ENCODE measurements at places on chromosomes 7 and 10.

DNA sequence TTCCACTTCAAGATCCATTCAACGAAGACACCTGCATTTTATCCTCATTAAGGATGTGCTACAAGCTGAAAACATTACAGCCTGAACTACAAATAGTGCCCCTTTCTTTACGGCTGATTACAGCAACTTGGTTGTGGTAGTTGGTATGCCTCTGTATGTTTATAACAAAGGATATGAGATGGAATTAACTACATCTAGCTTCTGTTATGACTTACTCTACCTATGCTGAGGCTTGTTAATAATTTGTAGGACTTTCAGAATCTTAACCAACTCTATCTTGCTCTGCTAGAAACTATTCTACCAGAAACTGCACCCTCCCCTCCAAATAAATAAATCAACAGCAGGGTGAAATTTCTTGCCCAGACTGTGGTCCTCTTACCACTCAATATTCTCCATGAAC is 448.1 kb downstream of the GRM8 start:
- no peak for DNase-seq

- DNase-seq, result no peak
These were observed 28.1 kb downstream of the ARID5B start for GRCh38 chr10:61929555-61929954.

DNA sequence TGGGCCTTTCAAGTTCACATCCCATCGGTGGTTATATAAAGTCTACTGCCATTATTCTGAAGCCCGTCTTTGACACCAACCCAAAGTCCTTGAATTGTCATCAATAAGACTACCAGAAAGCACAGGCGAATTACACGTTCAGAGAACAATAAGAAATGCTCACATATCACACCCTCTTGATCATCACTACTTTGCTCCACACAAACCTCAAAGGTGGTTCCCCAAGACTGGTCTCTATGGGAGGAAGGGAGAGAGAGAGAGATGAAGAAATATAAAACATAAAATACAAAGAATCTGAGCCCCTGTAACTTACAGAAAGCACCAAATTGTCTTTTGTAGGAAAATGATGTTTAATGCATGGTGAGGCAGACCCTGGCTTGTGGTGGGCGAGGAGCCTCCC is 4.4 kb downstream of the HIPK2 start:
- no peak for DNase-seq

DNA sequence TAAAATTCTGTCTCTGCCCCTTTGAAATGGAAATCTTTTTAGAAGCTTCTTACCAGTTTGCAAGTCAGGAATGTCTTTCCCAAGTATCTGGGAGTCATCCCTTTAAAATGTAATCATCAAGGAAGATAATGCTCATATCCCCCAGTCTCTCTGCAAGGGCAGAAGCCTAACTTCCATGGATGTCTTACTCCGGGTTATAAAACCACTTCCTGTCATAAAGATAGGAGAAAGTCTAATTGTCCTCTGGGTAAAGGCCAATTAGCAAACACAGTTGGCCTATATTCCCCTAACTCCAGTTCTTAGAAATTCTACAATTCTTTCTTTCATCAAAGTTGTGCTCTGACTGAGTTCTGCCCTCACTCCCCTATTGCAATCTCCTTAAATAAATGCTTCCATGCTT is 1631.5 kb upstream of the LRRTM3 start:
- no peak for DNase-seq

DNA sequence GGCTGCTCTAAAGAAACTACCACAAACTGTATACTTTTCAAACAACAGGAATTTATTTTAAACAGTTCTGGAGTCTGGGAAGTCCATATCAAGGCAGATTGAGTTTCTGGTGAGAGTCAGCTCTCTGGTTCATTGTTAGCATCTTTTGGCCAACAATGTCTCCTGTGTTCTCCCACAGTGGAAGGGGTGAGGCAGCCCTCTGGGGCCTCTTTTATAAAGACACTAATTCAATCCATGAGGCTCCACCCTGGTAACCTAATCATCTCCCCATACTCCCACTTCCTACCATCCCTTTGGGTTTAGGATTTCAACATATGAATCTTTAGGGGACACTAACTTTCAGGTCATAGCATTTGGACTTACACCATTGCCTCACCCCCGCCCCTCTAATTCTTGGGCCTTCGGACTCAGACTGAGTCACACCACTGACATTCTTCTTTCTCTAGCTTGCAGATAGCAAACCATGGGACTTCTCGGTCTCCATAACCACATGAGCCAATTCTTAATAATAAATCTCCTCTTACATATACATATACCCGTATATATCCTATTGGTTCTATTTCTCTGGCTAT is 64.3 kb upstream of the ANTXRL start:
- no peak for DNase-seq

GRCh38 chr7:151028131-151028947 is at the start of gene ABCB8:
ABCB8 (plus strand) TSS chr7:151028450; CDS start chr7:151028516, 66 bp downstream.
- DNase-seq, result peak; percentile 98

- DNase-seq, result no peak
These were observed 48.6 kb downstream of the ITGB1 start for GRCh38 chr10:32909456-32909855.

GRCh38 chr10:95456516-95456915 is 104.7 kb downstream of the SORBS1 start:
- no peak for DNase-seq

DNA sequence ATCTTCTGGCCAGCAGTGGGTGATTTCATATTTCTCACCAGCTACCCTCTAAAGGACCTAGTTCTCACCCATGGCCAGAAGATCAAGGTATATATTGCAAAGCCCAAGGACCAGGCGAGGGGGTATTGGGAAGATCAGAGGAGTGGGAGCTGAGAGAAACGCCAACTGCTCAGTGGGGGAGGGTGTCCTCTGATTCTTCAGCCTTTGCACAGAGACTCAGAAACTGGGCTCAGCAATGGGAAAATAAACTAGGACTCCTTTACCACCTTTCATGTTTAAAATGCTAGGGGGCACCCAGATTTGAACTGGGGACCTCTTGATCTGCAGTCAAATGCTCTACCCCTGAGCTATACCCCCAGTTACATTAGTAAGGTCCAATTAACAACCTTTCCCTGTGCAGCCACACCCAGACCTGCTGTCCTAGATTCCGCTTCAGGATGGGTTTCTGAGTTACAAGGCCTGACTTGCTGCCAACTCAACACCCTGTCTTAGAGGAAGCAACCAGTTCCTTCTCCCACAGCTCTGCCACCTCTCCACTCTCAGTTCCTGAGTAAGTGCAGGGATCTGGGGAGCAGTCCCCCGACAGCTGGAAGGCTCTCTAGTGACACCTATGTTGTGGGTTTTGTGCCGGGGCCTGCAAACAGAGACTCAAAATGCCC is 93.5 kb downstream of the ZNF783 start:
- DNase-seq, result no peak

- DNase-seq, result no peak
These were observed 35.8 kb downstream of the ELFN1 start for GRCh38 chr7:1705856-1706255.

- no peak for DNase-seq
These were observed 30.8 kb upstream of the CRYGN start for GRCh38 chr7:151470711-151471110.

GRCh38 chr7:135213831-135214230 is 2.5 kb upstream of the WDR91 start:
- DNase-seq, result no peak

DNA sequence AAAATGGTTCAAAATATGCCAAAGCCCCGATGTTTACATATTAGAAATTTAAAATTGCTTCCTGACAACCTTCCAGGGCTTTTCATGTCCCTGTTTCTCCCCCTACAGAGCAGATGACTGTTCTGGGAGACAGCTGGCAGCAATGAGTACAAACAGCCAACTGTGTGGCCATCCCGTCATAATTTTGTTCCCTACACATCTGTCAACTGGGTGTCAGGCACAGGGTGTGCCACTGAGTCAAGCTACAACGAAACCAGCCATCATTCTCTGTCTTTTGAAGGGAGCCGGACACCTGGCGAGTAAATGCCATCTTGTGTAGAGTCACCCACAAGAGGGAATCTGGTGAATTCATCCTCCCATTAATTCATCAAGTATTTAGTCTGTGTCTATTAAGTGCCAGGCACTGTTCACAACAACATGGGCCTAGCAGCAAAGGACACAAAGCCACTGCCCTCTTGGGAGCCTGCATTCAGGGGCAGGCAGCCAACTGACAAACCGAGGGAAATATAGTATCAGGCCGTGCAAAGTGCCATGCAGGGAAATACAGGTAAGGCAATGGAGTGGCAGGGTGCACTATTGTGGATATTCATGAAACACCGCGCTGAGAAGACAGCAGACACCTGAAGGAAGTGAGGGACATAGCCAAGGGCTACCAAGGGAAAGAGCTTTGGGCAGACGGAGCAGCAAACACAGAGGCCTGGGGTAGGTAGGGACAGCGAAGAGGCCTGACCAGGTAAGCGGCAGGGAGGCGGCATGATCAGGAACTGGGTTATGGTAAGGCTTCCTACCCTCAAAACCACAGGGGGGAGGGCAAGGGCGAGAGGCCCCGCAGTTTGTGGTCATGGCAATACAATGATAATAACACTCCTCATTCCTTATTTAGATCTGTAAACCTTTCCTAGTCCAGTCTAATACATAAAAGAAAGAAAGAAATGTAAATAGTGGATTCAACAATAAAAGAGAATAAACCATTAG is 213.6 kb downstream of the FAM107B start:
- DNase-seq, result no peak

DNA sequence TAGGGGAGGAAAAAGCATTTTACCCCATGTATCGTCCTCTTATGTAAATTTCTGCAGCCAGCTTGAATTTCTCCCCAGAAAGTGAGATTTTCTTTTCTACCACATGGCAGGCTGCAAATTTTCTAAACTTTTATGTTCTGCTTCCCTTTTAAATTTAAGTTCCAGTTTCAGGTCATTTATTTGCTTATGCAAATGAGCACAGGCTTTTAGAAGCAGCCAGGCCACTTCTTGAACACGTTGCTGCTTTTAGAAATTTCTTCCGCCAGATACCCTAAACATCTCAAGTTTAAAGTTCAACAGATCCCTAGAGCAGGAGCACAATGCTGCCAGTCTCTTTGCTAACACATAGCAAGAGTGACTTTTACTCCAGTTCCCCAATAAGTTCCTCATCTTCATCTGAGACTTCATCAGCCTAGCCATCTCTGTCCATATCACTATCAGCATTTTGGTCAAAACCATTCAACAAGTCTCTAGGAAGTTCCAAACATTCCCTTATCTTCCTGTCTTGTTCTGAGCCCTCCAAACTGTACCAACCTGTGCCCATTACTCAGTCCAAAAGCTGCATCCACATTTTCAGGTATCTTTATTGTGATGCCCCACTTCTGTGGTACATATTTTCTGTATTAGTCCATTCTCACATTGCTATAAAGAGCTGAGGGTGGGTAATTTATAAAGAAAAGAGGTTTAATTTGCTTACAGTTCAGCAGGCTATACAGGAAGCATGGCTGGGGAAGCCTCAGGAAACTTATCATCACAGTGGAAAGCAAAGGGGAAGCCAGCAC is 16.3 kb downstream of the EZH2 start:
- no peak for DNase-seq

- no peak for DNase-seq
These were observed 182.8 kb upstream of the KAT6B start for GRCh38 chr10:74643596-74643975.

GRCh38 chr7:122616951-122617350 is 82.0 kb downstream of the RNF133 start:
- no peak for DNase-seq

GRCh38 chr7:106891548-106892410 is 26.7 kb downstream of the PIK3CG start:
- DNase-seq, result no peak

GRCh38 chr10:71708301-71708703 is 11.3 kb downstream of the C10orf105 start:
- peak; percentile 43 for DNase-seq

- no peak for DNase-seq
These were observed 100.8 kb downstream of the C10orf90 start for GRCh38 chr10:126569513-126570244.

DNA sequence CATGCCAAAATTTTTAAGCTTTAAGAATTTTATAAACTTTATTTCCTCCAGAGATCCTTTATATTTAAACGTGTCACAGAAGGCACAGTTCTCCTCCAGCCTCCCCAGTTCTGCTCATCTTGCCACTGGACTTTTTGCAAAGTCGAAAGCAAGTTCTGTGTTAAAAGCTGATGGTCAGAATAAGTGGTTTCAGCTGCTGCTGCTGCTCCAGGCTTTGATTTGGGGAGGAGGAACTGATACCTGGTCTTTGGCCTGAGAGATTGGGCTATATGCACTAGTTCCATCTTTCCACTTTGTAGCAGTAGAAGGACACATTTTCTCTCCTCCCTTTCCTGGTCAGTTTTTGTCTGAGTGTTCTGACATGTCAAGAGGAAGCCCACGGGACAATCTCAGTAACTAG is 435.9 kb upstream of the PHF14 start:
- DNase-seq, result no peak

GRCh38 chr10:64346389-64346788 is 825.2 kb downstream of the REEP3 start:
- DNase-seq, result no peak

DNA sequence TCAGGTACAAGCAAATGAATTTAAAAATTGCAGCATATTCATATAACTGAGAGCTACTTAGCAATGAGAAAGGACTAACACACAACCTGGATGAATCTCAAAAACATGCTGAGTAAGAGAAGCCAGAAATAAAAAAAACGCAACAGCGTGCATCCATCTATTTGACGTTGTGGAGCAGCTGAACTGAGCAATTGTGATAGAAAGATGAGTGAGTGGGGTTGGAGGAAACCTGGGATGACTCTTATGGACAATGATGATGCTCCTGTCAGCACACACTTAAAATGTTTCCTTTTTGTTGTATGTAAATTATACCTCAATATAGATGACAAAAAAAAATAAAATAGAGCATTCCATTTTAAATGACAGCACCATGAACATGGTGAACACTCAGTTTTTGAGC is 36.0 kb upstream of the AKR1E2 start:
- DNase-seq, result no peak

GRCh38 chr10:64174666-64175255 is 653.6 kb downstream of the REEP3 start:
- no peak for DNase-seq

DNA sequence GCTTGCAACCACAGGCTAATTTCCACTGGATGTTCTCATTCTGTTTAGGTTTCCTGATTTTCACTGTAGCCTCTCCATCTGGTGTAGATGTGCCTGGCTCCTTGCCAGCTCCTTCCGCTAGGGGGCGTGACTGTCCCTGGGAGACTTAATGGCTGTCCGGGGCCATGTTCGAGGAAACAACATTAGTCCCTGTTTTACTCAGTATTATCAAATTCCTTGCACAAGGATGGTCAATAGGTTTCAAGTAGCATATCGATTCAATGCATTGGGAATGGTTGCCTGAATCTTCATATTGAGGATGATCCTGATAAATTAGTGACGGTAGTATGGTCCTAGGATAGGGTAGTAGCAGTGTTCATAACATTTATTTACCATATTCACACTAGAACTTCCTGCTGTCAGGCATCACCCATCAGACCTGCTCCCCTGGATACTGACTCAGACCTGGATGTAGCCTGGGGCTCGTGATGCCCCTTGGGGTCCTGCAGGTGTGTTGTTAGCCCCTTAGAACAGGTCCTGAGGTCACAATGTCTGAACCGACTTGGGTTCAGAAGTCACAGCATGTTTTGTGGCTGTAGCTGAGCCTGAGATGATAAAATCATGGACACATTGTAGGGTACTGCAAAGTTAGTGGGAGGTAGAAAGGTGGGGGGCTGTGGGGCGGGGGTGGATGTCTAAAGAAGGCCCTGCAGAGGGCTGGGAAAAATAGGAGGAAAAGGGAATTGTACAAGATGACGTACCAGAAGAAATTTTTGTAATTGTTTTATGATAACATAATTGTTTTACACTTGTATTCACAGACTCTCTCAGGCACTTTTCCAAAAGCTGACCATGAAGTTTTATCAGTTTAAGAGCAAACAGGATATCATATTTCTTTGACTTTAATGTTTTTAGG is 8.9 kb upstream of the EXOC6 start:
- peak; percentile 19 for DNase-seq

GRCh38 chr7:74059681-74060588 is 23.7 kb upstream of the LIMK1 start:
- DNase-seq, result no peak

Data from activated T-helper 1 cell treated with anti-CD3 and anti-CD28 coated beads, Interleukin-12 subunit alpha, Interleukin-12 subunit beta, Interleukin-2, Interleukin-4 antibody, amounts not matched to agents 30 ng/mL and 10 ng/mL and 1 ng/mL, durations not matched to agents 14 hours and 24 hours and 36 hours (primary cell).